GM03348 (cell line): ENCODE measurements at places on chromosomes 2 and 18.

DNA sequence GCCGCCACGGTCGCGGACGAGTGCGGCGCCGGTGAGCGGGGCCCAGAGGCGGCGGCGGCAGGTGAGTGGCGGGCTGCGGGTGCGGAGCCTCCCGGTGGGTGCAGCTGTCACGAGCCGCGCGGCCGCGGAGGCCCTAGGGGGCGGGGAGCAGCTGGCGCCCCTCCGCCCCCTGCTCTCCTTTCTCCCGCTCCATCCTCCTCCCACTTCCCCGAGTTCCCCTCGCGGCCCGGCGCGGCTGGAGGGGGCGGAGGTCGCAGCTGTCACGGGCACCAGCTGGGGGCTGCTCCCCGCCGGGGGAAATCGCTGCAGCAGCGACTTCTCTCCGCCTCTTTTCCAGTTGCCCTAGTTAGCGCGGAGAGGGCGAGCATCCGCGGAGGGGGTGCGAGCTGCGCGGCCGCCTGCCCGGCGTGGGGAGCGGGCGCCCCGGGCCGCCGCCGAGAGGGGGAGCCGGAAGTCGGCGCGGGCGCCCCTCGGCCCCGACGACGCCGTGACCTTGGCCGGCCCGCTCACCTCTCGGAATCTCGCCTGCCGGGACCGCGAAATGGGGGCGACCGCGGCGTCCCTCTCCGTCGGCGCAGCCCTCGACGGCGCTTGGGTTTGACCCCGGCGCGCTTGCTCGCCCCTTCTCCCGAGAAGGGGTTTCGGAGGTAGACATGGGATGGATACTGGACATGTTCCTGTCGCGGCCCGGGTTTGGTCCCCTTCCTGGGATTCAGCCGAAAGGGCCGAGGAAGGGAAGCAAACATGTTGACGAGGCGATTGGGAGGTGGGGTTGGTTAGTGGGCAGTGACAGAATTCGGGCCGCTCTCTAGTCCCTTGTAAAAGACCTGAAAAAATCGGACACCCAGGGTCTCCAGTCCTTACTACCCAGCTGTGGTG is 727 bp downstream of the NCOA1 start:
- DNase-seq: peak; percentile 78

GRCh38 chr2:144431998-144432397 is 87.9 kb downstream of the ZEB2 start:
- DNase-seq: no peak

- DNase-seq: no peak
Measured at GRCh38 chr2:217970206-217970605, 32.6 kb downstream of the TNS1 start.

GRCh38 chr18:36849288-36850006 is 20.5 kb downstream of the KIAA1328 start:
- DNase-seq: peak; percentile 9

DNA sequence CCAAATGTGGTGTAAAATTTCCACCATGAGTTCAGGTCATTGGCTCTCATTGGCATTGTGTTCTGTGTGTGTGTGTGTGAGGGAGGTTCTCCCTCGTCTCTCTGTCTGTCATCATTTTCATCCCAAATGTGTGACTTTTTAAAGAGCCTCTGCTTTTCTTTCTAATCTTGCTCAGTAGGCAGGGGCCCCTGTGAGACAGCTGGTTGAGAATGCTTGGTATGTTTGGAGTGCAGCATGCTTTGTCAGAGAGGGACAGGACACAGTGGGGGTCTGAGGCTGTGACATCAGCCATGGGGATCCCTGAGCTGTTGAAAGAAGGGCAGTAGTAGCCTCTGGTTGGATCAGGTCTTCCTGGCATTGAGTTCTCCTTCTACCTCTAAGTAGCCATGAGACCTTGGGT is 10.6 kb downstream of the PTPRM start:
- peak; percentile 72 for DNase-seq

DNA sequence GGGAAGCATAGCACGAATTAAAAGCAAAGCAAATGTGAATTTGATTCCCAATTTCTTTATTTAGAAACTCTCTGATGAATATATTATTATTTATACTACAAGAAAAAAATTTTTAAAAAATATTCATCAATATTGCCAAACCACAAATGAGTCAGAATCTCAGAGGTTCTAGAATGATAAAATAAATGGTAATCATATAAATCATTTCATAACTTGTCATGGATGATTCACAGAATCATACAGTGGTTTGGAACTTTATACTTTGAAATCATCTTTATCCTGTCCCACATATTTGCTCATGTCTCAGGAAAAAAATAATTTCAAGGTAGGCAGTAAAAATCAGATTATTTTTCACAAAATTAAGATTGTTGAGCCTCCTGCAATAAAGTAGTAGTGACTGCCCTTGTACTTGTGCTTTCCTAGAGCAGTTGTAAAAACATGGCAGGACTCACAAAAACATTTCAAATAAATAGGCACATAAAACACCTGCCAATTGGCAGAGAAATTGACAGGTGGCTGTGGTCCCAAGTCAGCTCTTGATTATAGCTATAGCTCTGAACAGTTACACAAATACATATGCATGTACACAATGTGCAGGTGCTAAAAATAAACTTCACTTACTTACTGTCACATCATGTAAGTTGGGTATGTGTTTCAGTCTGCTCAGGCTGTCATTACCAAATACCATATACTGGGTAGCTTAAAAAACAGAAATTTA is 273.9 kb upstream of the SESTD1 start:
- DNase-seq: peak; percentile 55

GRCh38 chr2:238954841-238955591 is 107.1 kb downstream of the TWIST2 start:
- DNase-seq: peak; percentile 17

DNA sequence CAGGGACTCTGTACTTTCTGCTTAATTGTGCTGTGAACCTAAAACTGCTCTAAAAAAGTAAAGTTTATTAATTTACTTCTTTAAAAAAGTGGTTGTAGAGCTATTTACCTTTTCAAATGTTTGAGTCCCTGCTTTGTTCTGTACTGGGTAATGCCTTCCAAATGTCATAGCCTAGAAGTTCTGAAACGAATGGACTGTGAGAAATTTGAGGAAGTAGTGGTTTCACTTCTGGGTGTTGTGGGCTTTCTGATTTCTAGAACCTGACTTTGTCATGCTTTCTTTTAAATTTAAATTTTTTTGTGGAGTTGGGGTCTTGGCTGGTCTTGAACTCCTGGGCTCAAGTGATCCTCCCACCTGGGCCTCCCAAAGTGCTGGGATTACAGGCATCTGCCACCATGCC is 44.6 kb downstream of the SMAD4 start:
- DNase-seq: no peak

DNA sequence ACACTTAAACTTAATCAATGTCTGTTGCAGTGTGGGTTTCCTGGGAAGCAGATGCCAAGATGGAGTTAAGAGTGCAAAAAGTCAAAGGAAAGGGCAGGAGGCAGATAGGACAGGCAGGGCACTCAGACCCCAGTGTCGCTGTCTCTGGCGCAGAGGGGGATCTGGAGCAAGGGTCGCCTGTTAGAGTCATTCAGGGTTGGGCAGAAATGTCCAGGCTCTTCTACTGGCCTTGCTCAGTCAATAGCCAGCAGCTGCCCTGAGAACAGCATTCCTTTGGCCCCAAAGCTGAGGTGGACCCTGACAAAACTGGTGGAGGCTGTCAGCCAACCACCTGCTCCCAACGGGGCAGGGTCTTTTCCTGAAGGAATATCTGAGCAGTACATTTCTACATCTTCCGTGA is 97.1 kb upstream of the SLC66A3 start:
- no peak for DNase-seq

GRCh38 chr18:28716338-28716737 is 539.4 kb upstream of the CDH2 start:
- DNase-seq: no peak

- DNase-seq: peak; percentile 15
Measured at GRCh38 chr2:163551616-163552373, 184.0 kb downstream of the FIGN start.

- no peak for DNase-seq
Measured at GRCh38 chr2:144351687-144352086, 168.2 kb downstream of the ZEB2 start.

DNA sequence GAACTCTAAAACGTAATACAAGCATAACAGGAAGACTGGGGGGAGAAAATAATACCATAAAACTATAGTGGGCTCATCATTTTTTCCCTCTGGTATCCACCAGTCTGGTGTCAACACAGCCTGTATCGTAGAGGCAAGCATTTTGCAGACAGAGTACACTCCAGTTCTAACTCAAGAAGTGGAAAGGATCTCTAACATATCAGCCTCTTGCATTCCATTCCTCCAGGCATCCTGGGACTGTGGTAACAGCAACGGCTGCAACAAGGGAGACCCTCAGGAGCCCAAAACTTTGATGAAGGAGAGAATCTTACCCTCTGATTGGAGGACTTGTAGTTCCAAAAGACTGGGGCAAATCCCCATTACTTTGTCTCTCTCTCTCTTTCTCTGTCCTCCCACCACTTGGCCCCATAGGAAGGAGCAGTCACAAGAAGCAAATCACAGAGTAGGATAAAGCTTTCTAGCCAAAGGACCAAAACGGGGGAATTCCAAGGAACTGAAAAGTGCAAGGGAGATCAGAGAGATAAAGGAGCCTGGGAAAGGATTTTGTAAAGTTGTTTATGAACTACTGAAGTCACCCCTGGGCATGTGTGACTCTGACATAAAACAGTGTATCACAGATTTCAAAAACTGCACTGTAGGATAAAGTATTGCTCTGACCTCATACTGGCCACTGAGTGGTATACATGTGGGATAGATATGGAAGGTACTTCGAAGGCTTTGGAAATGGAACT is 11.9 kb downstream of the FRZB start:
- DNase-seq: no peak

GRCh38 chr18:32296851-32297250 is 107.0 kb downstream of the MEP1B start:
- no peak for DNase-seq

- DNase-seq: no peak
Measured at GRCh38 chr2:222196159-222196558, 102.6 kb downstream of the PAX3 start.

DNA sequence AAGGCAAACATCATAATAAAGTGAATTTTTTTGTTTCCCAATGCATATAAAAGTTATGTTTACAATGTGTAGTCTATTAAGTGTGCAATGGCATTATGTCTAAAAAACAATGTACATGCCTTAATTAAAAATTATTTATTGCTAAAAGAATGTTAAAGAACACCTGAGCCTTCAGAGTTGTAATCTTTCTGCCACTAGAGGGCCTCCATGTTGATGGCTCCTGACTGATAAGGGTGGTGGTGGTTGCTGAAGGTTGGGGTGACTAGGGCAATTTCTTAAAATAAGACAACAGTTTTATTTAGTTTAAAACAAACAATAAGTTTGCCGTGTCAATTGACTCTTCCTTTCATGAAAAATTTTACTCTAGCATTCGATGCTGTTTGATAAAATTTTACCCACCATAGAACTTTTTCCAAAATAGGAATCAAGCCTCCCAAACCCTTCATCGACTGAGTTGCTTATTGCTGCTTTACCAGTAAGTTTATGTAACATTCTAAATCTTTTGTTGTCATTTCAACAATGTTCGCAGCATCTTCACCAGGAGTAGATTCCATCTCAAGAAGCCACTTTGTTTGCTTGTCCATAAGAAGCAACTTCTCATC is 32.3 kb downstream of the MAP3K2 start:
- no peak for DNase-seq

- no peak for DNase-seq
Measured at GRCh38 chr2:187168720-187169713, 279.0 kb downstream of the CALCRL start.

- no peak for DNase-seq
Measured at GRCh38 chr2:62101886-62102285, 94.0 kb upstream of the B3GNT2 start.

DNA sequence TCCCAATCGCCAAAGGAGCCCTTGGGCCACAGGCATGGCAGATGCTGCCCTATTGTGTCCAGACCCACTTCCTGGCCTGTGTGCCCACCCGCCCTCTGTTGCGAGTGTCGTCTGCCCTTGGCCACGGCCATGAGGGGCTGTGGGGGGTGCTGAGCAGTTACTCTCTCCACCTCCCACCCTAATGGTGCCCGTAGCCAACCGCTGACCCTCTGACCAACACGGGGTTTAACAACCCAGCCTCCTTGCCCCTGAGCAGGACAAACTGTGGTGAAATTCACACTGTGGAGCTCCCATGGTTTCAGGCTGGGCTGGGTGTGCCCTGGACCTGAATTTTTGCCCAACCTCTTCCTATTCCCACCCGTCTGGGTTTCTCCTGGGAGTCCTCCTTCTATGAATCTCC is 145.7 kb upstream of the HDAC4 start:
- no peak for DNase-seq

- no peak for DNase-seq
Measured at GRCh38 chr2:137939026-137939425, 25.2 kb upstream of the HNMT start.

DNA sequence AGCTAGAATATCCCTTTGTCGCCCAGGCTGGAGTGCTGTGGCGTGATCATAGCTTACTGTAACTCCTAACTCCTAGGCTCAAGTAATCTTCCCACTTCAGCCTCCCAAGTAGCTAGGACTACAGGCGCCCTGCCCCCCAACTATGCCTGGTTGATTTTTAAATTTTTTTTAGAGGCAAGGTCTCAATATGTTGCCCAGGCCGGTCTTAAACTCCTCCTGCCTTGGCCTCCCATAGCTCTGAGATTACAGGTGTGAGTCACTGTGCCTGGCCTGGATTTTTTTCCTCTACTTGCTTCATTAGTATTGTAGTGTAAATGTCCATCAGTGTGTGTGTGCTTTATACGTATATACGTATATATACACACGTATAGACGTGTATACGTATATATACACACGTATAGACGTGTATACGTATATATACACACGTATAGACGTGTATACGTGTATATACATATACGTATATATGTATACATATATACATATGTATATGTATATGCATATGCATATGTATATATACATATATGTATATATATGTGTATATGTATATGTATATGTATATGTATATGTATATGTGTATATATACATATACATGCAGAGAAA is 124.4 kb downstream of the DIS3L2 start:
- DNase-seq: no peak

GRCh38 chr2:18046017-18046416 is 167.6 kb downstream of the KCNS3 start:
- no peak for DNase-seq

- no peak for DNase-seq
Measured at GRCh38 chr18:25001803-25002202, 350.2 kb downstream of the ZNF521 start.

DNA sequence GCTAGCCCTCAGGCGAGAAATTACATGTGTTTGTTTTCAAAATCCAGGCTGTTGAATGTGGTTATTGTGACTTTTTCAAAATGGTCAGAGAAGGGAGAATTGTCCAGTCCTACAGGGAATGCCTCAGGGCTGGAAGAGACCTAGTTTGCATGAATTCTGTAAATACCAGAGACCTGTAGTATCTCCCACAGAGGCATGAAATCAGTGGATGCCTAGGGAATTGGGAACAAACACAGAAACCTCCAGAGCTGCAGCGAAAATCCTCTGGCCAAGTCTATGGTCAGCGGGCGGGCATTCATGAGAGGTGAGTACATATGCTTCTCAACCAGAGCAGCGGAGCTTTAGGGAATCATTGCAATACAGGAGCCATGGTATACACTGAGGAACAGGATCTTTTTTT is 1596.5 kb upstream of the NXPH2 start:
- DNase-seq: no peak

- DNase-seq: peak; percentile 78
Measured at GRCh38 chr2:10285556-10286198, 17.0 kb upstream of the HPCAL1 start.
